ENCODE measurements at places on chromosomes 3 and 15.

DNA sequence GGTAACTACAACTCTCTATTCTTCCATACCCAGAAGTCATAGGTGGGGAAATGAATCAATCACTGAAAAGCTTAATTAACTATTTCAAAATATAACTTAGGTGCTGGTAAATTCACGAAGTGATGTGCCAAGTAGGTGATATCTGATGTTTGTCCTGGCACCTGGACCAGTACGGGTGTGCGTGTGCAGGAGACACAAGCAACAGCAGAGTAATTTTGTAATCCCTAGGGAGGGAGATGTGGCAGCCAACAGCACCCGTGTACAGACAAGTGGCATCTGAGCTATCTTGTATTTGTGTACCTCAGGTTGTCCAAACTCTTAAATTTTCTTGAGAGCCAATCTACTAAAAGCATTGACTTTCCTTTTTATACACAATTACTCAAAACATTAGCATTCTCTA, 22.8 kb downstream of the USF3 start:
- DNase-seq: no peak

DNA sequence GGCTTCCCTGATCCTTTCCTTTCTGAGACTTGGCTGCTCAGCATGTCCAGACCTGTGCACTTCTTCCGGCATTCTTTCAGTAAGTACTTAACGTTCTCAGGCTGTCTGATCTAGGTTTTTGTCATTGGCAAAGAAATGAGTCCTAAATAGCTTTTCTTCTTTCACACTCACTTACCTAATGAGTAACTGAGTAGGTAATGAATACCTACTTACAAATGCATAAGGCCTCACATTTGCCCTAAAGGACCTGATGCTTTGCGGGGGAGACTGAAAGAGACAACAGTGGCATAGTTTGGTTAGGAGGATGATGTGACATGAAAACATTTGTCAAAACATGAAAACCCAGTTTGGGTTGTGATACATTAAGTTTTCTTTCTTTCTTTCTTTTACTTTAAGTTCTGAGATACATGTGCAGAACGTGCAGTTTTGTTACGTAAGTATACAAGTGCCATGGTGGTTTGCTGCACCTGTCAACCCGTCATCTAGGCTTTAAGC, 516.7 kb upstream of the CFAP20DC start:
- no peak for DNase-seq

GRCh38 chr15:58924327-58924726, 9.2 kb downstream of the SLTM start:
- DNase-seq: no peak

DNA sequence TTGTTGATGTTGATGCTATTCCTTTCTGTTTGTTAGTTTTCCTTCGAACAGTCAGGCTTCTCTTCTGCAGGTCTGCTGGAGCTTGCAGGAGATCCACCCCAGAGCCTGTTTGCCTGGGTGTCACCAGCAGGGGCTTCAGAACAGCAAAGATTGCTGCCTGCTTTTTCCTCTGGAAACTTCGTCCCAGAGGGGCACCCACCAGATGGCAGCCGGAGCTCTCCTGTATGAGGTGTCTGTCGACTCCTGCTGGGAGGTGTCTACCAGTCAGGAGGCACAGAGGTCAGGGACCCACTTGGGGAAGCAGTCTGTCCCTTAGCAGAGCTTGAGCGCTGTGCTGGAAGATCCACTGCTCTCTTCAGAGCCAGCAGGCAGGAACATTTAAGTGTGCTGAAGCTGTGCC, 303.2 kb downstream of the ZIC1 start:
- no peak for DNase-seq

- DNase-seq: no peak
These were observed 11.6 kb upstream of the TFRC start for GRCh38 chr3:196093317-196094111.

- DNase-seq: no peak
These were observed 29.7 kb downstream of the VGLL4 start for GRCh38 chr3:11613851-11614487.

- no peak for DNase-seq
These were observed 60.0 kb upstream of the TRPC1 start for GRCh38 chr3:142663865-142664264.

DNA sequence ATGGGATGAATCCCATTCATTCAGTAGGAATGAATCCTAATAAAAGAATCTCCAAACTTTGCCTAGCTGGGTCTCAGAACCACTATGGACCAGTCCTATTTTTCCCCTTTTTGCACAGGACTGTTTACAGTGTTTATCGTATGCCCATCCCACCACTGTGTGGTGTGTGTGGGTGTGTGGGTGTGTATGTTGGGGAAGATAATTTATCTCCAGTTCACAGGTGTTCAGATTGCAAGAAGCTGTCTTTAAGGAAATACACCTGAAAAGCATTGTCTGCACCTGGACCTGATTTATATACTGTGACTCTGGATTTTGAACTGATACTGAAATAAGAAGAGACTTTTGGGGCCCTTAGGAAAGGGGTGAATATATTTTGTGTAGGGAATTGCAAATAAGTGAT, 24.7 kb upstream of the SHF start:
- DNase-seq: no peak

DNA sequence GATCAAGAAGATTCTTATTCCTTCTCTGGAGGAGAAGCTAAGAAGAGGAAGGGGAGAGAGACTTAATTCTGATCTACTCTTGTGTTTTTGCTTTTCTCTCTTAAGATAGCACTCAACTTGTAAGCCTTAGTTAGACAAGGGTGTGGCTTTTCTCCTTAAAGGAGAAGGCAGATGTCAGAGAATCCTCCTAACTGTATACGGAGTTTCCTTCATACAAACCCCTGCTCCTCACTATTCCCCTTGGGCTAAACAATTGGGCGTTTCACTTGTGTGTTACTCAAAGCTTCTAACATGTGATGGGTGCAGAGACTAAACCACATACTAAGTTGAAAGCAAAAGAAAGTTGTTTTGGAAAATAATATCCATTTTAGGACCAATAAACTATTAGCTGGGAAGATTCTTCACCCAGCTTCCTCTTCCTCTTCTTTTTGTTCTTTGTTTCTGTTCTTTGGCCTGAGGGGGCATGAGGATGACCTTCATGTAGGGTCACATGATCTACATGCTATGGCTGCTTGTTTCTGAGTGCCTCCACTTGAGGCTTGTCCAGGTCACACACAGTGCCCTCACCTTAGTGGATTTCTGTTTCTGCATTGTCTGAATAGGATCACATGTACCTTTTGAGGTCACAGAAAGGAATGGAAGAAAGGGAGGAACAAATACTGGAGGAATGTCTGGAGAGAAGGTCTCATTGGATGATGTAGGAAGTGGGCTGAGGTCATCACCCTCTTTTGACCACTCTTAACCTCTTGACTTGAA, 14.6 kb downstream of the SPINK8 start:
- DNase-seq: no peak

GRCh38 chr15:99981191-99981647, 248.0 kb upstream of the LYSMD4 start:
- DNase-seq: no peak

DNA sequence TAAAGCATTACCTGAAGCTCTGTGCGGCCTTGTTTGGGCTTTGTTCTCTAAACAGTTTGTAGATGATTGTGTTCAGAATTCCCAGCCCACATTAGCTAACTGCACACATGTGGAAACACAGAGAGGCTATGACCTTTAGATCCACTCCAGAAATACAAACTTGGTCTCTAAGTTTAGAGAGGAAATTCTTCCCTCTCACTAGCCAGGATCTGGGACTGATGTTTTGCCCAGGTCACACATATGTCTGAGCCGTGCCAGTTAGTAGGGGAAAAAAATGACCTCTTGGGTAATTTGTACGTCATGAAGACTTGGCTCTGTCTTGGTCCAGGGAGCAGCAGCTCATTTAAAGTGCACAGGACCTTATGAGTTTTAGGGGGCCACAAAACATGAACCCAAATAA, 223.1 kb downstream of the RBMS3 start:
- DNase-seq: no peak

GRCh38 chr3:45109771-45110508, 36.2 kb downstream of the CDCP1 start:
- DNase-seq: no peak

DNA sequence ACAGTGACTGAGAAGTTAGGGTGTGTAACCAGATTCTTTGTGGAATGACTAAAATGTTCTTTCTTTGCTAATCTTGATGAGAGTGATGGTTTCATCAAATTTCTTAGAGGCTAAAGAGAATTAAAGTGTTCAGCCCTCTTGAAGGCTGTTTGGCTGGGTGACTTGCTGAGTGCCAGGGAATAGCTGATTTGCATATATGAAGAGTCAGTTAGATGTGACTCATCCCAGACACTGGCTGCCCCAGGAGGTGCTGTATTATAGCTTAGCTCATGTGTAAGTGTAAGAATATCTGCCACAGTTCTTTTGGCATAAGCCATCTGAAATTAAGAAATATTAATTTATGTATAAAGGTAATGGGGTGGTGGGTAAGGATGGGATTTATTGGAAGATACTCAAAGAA, 535.1 kb downstream of the NLGN1 start:
- no peak for DNase-seq

GRCh38 chr15:55846116-55846707, 103.3 kb upstream of the PRTG start:
- peak; percentile 60 for DNase-seq

GRCh38 chr3:193620650-193621049, 27.6 kb downstream of the OPA1 start:
- no peak for DNase-seq

DNA sequence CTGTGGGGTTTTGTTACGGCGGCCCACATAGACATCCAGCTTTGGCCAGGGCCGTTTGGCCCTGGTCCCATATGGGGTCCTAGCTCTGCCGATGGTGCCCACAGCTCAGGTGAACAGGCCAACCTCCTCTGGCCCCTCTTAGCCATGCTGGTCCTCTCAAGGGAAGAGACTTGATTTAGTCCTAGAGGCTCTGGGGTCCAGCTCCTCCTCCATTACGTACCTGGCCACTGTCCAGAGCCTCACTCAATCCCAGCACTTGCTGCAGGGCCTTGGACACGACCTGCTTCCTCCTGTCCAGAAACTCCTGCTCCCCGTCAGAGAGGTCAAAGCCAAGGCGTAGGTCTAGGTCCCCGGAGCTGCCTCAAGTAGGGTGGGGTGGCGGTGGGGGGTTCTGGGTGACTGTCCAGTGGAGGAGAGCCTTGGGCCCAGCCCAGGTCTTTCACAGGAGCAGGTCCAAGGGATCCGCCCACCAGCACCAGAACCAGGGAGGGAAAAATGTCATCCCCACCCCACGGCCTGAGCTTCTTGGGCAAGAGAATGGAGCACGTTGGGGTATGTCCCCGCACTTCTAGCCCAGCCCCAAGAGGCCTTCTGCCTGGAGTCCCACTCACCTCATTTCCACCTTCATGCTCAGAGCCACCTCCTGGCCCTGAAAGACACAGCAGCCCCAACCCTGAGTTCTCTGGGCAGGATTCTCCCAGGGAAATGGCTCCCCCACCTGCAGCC, 6.8 kb downstream of the PLA2G4F start:
- no peak for DNase-seq

DNA sequence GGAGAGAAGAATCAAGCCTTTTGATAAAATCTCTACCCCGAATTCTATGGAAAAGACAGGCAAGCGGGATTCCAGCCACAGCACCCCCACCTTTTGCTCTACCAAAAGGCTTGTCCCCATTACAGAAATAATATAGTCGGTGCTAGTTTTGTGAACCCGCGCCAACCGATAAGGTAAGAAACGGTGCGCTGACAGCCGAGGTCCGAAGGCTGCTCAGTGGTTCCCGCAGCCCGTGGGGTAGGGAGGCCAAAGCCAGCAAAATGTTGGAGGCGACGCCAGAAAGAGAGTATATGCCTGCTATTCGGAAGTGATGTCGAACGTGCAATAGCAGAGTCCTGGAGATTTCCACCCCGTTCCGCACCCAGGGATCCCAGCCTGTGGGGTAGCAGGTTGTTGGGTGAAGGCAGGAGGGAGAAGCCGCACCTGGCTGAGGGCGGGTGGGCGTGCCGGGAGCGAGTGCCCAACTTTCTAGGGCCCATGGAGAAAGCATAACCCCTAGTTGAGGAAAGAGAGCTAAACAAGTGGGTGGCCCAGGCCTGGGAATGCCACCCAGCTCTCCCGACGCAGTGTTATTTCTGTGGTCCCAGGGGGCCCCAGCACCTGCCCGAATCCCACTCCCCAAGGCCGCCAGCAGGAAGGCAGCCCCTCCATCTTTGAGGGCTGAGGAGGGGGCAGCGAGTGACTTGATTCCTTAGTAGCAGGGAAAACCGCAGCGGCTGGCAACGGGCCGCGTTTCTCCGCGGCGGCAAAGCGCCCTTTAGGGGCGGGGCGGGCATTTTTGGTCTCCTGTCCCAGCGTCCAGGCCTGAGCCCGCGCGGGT, 7.9 kb upstream of the SOX2 start:
- no peak for DNase-seq

GRCh38 chr15:63219196-63219710, 29.8 kb downstream of the RAB8B start:
- DNase-seq: no peak

DNA sequence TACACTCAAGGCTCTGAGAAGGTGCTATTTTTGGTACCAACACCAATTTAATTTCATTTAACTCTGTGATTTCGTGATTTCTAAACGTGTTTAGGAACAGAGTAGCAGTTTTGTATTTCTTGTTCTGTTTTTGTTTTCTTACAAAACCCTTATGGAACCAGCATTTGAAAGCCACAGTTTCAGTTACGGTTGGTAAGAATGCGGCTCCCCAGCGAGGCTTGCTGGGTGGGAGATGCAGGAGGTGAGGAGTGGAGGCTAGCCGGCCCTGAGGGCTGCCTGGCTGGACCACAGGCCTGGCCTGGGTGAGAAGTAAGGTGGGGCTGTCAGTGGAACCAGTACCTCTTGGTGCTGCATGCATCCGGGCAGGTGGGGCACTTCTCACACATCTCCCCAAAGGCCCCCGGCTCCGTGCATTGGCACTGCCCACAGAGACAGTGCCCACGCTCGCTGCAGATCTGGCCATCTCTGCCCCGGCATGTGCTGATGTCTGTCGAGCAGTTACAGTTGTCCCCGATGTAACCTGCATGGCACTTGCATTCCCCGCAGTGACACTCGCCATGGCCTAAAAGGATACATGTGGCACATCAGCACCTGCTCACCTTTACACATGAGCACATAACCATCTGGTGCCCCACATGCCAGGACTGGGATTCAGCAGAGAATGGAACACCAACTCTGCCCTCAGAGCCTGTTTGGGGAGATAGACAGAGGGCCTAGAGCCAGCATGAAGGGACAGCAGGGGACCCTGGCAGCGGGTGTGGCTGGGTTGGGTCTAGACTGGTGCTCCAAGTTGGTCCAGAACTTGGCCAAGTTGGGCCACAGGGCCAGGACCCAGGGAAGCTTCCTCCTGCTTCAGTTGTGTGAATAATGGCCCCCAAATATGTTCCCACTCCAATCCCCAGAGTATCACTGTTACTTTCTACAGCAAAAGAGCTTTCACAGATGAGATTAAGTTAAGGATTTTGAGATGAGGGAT, 43.4 kb downstream of the UMPS start:
- DNase-seq: no peak

DNA sequence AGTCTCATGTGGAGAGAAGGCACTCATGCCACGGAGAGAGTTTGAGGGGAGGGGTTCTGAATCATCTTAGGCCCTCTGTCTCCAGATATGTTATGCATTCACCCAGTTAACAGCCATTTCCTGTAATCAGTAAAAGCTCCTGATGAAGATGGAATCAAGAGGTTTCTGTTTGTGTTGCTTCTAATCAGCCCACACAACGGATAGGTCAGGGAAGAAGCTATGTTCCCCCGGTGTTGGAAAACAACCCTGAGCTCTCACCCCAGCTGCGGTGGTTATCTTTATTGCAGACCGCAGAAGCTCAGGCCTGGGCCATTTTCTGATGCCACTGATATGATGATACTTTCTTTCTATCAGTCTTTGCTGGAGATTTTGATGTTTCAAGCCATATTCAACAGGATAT, 338.5 kb upstream of the ONECUT1 start:
- DNase-seq: no peak

- no peak for DNase-seq
These were observed 159.8 kb upstream of the TSC22D2 start for GRCh38 chr3:150248116-150248887.

- no peak for DNase-seq
These were observed 381.4 kb downstream of the TBC1D5 start for GRCh38 chr3:17360991-17361390.
